ENCODE measurements at places on chromosomes 3 and 15.

DNA sequence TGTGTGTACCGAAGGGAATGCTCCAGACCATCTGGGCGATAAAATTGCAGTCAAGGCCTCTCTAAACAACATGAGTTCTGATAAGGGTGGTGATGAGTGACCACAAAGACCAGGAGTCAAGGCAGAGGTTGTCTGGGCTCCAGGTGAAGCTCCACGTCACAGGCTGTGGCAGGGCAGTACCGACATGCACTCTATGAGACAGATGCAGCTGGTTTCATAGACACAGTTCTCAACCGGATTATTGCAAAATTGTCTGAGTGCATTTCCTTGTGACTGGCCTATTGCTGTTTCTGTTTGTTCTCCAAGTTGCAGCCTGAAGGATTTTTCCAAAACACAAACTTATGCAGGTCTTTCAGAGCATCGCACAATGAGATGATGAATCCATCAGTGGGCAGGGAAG, 157.5 kb upstream of the HES1 start:
- DNase-seq: no peak

- no peak for DNase-seq
Measured at GRCh38 chr3:29280404-29281093, at the start of gene RBMS3. TSS of gene RBMS3 (plus strand) at chr3:29281071.

GRCh38 chr3:43185274-43185982, 79.5 kb upstream of the POMGNT2 start:
- DNase-seq: no peak

DNA sequence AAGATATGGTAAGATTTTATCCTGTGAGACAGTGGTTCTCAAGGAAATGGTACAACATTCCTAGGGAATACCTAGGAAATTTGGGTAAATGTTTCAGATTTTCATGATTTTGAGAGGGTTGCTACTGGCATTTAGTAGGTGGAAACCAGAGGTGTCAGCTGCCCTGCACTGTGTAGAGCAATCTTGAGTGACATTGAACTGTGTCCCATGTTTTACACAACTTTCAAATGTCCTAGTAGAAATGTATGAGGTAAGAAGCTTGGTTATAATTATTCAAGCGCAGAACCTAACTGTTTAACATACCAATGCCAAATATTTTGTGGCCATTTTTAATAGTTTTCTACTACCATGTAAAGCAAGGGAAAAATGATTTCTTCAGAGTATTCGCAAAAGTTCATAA, 120.4 kb downstream of the GADL1 start:
- no peak for DNase-seq

DNA sequence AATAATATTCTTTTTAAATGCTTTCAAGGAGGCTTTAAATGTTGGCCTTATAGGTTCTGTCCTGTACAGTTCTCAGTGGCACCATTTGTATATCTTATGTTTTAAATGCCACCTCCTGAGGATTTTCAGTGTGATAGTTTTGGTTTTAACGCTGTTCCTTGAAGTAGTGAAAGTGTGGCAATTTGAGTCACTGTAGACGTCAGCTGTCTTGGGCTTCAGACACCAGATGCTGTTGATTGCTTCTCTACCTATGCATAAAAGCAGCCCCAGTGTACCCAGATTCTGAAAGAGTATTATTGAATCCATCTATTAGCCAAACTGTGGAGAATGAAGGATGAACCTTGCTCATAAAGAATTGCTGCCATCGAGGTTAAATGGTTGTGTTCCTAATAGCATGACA, 316.8 kb upstream of the GBE1 start:
- no peak for DNase-seq

DNA sequence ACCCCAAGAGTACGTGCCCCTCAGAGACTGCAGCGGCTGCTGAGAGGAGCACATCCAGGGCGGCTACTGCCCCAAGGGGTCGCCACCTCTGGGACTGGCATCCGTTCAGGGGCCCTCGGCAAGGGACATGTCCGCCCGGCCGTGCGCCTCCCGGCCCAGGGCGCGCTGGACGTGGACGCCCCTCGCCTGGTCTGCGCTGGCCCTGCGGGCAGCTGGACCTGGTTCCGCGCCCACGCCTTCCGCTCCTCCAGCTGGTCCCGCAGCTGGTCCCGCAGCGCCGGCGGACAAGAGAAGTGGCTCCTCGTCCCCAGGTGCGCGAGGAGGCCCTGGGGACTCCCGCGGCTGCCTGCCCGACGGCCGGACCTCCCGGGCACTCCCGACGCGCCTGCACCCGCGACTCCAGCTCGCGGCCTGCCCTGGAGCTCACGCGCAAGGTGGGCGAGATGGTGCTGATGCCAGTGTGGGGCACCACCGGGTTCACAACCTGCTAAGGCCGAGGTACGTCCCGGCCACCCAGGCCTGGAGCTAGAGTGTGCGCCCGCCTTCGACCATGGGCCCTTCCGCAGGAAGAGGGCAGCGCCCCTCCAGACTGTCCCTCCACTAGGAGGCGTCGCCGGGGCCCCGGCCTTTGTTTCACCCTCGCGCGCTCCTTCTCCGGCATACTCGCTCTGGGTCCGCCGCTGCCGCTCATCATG, 14.4 kb upstream of the GP9 start:
- no peak for DNase-seq

DNA sequence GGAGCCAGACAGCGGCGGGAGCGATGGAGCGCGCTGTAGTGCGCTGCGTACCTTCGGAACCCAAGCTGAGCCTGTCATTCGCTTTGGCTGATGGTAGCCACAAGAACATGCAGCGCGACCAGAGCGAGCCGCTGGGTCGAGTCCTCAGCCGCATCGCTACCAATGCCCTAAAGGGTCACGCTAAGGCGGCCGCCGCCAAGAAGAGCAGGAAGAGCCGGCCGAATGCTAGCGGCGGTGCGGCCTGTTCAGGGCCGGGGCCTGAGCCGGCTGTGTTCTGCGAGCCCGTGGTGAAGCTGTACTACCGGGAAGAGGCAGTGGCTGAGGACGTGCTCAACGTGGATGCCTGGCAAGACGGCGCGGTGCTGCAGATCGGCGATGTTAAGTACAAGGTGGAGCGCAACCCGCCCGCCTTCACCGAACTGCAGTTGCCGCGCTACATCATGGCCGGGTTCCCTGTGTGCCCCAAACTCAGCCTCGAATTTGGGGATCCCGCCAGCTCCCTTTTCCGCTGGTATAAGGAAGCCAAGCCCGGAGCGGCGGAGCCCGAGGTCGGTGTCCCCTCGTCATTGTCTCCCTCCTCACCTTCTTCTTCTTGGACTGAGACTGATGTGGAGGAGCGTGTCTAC, 498 bp downstream of the PDE12 start:
- DNase-seq: no peak

- DNase-seq: no peak
Measured at GRCh38 chr3:193731656-193732055, 138.6 kb downstream of the OPA1 start.

GRCh38 chr3:68441054-68441453, 491.3 kb downstream of the TAFA4 start:
- DNase-seq: no peak

DNA sequence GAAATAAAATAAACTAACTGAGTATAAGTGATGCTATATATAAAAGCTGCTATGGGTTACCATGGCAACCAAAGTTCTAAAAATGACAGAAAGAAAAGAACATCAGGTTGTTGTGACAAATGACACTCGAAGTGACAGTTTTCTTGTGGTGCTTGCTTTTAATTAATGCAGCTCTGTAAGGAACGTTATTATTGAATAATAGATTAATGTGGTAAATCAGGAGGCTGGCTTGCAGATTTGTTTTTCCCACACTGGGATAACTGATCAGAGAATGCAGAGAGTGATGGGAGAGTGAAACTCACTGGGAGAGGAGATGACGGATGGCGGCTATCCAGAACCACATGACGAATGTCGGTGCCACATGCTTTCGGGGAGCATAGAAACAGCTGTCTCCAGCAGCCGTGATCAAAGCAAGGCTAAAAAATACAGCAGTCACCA, 207.0 kb upstream of the ATP10A start:
- DNase-seq: no peak

DNA sequence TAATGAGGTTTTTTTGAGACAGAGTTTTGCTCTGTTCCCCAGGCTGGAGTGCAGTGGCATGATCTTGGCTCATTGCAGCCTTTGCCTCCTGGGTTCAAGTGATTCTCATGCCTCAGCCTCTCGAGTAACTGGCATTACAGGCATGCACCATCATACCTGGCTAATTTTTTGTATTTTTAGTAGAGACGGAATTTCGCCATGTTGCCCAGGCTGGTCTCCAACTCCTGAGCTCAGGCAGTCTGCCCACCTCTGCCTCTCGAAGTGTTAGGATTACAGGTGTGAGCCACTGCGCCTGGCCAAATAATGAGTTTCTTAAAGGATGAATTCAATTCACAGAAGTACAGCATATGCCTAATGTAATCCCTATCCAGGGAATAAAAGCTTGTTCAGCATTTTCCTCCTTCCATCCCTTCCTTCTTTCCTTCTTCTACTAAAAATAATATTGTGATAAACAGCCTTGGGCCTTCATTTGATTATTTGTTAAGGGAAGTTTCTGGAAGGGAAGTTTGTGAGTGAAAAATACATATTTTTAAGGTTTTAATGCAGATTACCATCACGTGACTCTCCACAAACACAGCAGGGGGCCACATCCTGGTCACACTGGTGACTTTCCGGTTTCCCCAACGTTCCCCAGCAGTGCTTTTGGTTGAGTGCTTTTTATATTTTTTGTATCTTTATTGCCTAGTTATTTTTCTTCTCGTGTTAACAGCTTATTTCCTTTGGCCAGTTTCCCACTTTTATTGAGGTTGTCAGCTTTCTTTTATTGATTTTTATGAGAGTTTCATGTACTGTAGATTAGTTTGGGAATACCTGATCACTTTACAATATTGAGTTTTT, 116.8 kb downstream of the USP13 start:
- DNase-seq: no peak

DNA sequence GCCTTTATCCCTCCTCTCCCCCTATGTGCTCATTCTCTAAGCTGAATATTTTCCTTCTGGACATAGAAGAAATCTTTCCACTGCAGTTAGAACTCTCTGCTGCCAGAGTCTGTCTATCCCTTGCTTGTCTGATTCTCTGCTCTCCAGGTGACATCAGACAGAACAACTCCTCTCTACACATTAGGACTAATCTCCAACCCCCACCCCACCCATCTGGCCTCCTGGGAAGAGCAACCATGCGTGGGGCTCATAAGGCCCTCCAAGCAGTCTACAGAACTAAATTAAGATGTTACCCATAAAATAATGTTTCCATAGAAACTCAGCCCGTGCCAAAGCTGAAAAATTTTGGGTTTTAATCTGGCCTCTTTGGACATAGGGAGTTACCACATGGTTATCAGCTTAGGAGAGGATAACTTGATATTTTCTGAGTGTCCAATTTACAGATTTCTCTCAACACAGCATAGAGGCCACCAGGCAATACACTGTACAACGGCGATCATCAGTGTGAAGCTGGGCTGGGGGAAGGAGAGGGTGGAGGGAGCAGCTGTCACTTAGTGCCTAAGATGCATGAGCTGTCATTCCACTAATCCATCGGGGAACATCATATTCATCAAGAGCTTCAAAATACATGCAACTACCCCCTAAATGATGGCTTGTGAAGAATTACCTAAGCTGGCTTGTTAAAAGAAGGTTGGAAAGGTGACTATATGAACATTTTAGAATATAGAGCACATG, 199.4 kb downstream of the CLSTN2 start:
- no peak for DNase-seq

- DNase-seq: no peak
Measured at GRCh38 chr15:97748576-97748975, 211.9 kb upstream of the ARRDC4 start.

DNA sequence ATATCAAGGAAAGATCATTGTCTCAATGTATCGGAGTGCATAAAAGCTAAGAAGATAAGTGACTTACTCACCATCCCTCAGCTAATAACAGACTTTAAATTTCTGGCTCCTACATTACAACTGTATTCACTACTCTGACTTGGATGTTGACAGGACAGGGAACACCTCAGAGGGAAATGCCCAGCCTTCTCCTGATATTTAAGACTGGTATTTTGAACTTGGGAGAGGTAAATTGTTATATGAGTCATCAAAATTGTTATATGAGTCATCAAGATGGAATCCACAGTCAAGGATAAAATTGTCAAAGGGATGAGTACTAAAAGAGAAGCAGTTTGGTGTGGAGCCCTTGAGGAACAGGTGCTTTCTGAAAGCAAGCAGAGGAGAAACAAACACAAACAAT, 961.4 kb downstream of the VGLL3 start:
- no peak for DNase-seq

DNA sequence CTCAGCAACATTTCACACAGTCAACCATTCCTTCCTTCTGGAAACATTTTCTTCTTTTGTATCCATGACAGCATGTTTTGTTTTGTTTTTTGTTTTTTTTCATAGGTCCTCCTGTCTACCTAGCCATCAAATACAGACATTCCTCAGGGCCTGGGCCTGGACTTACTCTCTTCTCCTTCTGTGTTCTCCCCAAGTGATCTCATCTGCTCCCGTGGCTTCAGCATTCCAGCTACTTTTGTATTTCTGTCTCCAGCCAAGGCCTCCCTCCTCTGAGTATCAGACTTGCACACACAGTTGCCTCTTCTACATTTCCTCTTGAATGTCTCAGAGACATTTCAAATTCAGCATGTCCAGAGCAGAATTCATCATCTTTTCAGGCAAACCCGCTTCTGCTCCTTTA, 82.4 kb downstream of the HCN4 start:
- DNase-seq: no peak

DNA sequence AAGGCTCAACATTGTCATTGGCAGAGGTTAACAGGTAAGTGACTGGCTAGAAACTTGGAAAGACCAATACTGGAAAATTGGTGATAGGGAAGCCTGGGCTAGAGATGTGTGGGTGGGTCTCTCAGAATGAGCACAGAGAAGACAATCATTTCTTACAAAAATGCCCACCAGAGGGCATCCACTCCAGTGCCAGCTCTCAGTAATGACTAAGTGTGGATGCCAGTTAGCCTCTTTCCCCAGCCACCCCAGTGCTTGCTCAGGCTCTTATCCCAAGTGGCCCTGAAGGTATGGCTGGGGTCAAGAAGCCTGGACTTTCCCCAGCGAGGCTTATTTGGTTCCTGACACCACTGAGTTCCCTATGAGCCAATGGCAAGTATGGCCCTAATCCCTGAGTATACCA, 115.9 kb upstream of the ST8SIA2 start:
- DNase-seq: no peak

DNA sequence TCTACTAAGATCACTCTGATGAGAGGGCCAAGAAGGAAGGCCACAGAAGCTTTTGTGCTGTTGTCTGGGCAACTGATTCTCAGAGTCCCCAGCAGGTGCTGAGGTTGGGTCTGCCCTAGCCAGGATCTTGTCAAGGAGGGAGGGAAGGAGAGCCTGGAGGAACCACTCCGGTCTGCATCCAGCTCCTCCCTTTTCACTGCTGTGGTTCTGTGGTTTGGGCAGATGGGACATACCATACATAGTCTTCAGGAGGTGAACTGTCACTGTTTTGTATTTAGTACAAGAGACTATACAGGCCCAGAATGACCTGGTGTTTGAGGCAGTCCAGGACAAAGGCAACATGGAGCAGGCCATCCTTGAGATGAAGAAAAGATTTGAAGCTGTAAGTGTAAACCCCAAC, 21.9 kb downstream of the C3orf62 start:
- no peak for DNase-seq
